Endothelial cell of umbilical vein (primary cell): ENCODE measurements at places on chromosomes 16 and 17. TPM values are rescaled to one million over a fixed set of nuclear protein-coding genes. Genes with fewer than 3 reads are reported as not detected.
A peak's percentile ranks its signal among the peaks of the same experiment; 100 is the strongest.

ANKFN1 gene
- total RNA-seq = not detected in 2 replicates

SPECC1 gene
- 15.0 and 20.4 TPM in 2 replicates for total RNA-seq

ATMIN gene
- 22.4 and 25.3 TPM in 2 replicates for total RNA-seq

C17orf107 gene
- 1.0 and 1.5 TPM in 2 replicates for total RNA-seq

GRCh38 chr17:6420173-6420641 lies 14.7 kb downstream of the AIPL1 start:
- DNase-seq = no peak

CTRB2 gene
- not detected in 2 replicates for total RNA-seq

LITAFD gene
- not detected in 2 replicates for total RNA-seq

GRCh38 chr17:49992933-49993422 lies 2.0 kb downstream of the DLX3 start:
- no peak for DNase-seq

GRCh38 chr17:40354221-40355122 lies 10.1 kb downstream of the GJD3 start:
- DNase-seq = no peak

FZD2 gene
- 4.4 and 5.8 TPM in 2 replicates for total RNA-seq

DNA sequence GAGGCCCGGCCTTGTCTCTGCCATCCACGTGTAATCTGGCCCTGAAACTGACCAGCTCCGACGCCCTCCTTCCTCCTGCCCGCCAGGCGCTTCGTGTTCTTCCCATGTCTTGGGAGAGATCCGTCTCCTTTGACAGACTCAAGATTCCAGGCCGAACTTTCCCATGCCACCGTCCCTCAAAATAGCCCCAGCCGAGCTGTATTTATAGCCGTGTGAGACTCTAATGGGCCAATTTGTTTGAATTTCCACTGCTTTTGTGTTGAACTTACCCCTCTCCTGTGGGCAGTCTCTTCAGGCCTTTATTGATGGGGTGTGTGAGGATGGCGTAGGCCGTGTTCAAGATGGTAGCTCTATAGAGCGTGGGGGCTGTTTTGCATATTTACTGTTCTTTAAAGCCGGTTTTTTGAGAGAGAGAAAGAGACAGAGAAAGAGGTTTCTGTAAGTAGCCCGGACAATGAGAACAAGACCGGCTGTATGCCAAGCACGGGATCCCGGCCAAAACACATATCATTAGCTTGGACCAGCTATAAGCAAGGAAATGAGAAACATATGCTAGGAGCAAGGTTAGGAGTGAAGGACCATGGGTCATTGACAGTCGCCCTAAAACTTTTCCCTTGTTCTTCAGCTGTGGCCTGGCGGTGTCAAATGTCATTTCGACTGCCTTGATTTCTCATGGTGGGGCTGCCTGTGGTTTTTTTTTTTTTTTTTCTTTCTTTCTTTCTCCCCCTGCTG lies 124.5 kb upstream of the ZFHX3 start:
- DNase-seq = peak; percentile 98

PLA2G10 gene
- total RNA-seq = not detected in 2 replicates

DNA sequence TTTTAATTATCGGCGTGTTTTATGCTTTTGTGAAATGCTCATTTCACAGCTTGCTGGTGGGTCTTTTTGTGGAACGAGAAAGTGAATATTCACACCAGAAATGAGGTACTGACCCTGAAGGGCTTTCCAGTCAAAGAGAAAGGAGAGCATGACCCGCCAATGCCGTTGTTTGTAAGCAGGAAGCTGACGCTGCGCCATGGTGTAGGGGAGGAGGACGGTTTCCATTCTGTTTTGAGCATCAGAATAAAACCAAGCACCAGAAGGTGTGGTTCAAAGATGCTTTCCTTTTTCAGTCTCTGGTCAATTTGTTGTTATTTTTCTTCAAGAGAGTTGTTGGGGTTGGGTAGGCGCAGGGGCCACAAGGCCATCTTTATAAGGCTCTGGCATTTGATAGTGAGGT lies 669.3 kb downstream of the WWOX start:
- DNase-seq = no peak

BCAR1 gene
- total RNA-seq = 237 and 267 TPM in 2 replicates

GRCh38 chr17:38565853-38566665 lies 39.7 kb downstream of the SRCIN1 start:
- DNase-seq = no peak

- no peak for DNase-seq
Measured at GRCh38 chr16:89000207-89000959, 23.4 kb upstream of the CBFA2T3 start.

DNA sequence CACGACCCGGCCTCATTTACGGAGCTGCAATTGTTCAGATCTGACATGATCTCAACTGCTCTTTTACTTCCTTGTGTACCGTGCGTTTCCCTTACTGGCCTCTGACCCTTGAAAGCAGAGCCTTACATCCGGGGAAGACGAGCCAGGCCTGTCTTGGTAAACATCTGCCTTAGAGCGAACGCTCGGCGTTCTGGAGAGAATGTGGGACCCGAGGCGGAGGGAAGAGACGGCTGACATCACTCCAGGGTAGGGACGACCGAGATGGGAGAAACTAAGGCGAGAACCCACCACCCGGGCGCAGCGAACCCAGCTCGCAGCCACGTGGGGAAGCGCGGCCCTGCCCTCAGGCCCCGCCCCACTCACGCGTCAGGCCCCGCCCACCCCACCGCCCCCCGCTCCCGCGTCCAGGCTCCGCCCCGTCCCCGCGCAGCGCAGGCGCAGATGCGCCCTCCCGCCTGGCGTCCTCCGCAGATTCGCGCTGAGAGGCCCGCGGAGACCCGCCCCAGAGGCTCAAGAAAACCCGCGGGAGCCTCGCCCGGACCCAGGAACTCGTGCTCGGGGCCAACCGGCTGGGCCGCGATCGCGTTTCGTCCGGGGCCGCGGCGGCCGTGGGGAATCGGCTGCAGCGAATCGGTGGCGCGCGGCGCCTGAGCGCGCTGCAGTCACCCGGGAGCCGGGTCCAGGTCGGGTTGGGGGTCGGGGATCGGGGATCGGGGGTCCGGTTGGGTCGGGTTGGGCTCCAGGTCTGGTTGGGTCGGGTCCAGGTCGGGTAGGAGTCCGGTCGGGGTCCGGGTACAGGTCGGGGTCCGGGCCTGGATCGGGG lies at the start of gene TELO2:
TELO2 (plus strand) TSS at position 438 of the 823 bp plus-strand sequence. CDS start 922 bp downstream, outside the sequence.
- peak; percentile 63 for DNase-seq

DNA sequence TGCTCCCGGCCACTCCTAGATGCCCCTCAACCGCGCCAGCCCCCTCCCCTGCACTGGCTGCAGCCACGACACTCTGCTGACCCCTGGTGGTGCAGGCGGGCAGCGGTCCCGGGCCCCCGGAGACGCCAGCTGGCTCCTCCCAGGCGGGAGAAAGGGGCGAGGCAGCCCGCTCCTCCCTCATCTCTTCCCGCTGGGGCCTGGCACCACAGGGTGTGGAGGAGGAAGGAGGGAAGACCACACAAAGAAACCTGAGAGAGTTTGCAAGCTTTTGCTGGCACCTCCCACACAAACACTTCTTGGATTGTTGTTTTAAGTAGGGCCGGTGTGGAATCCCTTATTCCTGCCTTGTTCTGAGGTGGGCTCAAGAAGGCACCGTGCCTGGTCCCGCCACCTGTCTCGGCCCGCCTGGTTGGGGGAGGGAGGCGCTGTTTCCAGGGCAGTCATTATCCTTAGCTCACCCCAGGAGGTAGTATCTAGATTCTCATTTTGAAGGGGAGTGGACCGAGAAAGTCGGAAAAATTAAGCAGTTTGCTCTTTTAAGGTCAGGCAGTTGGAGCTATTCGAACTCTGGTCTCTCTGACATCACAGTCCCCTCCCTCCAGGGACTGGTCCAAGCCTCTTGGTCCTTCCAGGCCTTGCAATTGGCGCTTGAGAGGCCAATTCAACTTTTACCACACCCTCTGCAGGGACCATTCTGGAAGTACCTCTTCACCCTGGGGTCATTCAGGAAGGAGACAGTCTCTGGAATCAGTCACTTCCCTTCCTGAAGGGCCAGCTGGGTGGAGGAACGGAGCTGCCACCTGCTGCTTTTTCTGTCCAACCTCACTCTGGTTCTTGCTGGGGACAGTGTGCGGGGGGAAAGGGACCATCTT lies 959 bp upstream of the ANKRD13B start:
- DNase-seq = peak; percentile 91

DNA sequence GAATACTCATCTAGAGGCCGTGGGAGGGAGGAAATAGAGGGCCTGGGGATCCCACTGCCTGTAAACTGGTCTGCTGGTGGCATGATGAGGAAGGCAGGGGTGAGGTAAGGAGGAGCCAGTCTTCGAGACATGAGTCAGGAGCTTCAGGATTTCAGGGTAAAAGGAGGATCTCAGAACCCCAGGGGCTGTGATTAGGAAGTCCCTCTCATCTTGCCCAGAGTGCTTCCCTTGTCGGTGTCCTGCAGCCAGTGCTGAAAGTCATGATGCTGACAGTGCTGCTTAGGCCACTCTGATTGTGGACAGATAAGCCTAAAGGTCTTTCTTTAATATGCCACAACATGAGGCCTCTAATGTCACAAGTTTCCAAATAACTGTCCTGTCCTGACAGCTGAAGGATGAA lies 29.6 kb downstream of the COG4 start:
- no peak for DNase-seq

TNFRSF17 gene
- total RNA-seq = not detected in 2 replicates

GRCh38 chr16:14310519-14310991 lies 239.4 kb downstream of the MRTFB start:
- DNase-seq = no peak

- DNase-seq = peak; percentile 98
Measured at GRCh38 chr16:16120382-16121184, 102.7 kb downstream of the ABCC6 start.

QRICH2 gene
- 7.2 and 9.6 TPM in 2 replicates for total RNA-seq

- DNase-seq = no peak
Measured at GRCh38 chr16:88653596-88654362, 2.9 kb upstream of the CYBA start.

DNA sequence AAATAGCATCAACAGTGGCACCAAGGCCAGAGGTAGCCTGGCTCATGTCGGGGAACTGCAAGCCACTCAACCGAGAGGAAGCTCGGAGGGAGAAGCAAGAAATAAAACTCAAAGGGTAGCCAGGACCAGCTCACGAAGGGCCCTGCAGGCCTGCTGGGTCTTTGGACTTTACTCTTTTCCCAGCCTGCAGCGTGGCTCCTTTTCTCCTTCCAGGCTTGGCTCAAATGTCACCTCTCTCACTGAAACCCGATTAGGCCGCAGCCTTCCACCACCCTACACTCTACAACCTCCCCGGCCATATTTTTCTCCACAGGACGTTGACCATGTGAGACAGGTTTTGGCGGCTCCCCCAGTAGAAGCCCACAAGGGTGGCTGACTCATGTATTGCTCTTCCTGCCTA lies 38.1 kb downstream of the CALB2 start:
- DNase-seq = no peak

DNA sequence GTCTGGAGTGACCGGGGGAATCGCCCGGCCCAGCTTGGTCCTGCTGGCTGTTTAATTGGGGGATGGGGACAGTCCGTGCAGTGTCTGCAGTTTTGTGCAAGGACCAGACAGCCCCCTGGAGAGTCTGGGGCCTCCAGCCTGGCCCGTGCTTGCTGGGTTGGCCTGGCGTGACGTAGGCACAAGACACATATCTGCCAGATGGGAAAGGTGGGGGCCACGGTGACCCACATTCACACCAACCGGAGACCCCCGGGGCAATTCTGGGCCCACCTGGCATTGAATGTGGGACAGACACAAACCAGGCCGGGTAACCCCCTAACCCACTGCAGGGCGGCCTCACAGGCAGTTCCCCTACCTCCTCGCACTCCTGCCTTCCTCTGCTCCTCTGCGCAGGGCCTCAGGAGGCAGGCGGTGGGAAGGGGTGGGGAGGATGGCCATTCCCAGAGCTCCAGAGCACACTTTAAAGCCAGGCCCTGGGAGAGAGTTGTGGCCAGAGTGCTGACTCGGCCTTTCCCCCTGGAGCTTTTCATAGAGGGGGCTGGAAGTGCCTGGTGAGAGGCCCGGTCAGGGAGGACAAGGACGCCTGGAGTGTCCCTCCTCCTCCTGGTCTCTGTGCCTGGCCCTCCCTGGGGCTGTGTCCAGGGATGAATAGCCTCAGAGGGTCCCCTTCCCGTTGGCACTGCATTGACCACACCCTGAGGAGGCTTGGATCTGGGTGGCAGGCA lies 1.5 kb downstream of the MRC2 start:
- no peak for DNase-seq

- DNase-seq = no peak
Measured at GRCh38 chr16:4606354-4606753, 8.3 kb downstream of the UBALD1 start.

DNA sequence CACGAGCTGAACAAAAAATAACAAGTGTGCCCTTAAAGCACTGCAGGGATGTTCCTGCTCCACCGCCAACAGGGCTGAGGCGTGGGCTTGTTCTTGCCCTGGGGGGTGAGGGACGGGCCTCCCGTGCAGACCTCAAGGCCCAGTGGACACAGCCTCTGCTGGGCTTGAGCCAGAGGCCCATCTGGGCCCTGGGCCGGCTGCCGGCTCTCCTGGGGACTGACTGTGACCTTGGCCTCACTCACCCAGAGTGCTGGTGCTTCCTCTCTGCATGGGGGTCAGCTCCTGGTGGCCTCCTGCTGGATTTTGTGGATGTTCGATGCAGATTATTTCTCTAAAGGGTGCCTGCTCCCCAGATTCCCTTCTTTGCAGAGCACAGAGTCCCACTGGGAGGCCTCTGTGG lies 54.2 kb upstream of the CDR2 start:
- DNase-seq = no peak

GRCh38 chr16:8199390-8199789 lies 390.9 kb downstream of the TMEM114 start:
- DNase-seq = no peak

GRCh38 chr17:35731239-35731916 lies at the start of gene RASL10B:
Gene RASL10B (plus strand): TSS chr17:35731639. CDS start chr17:35735185, 3,546 bp downstream.
- peak; percentile 28 for DNase-seq

GRCh38 chr17:67015001-67015400 lies 29.4 kb upstream of the CACNG1 start:
- DNase-seq = no peak

DNA sequence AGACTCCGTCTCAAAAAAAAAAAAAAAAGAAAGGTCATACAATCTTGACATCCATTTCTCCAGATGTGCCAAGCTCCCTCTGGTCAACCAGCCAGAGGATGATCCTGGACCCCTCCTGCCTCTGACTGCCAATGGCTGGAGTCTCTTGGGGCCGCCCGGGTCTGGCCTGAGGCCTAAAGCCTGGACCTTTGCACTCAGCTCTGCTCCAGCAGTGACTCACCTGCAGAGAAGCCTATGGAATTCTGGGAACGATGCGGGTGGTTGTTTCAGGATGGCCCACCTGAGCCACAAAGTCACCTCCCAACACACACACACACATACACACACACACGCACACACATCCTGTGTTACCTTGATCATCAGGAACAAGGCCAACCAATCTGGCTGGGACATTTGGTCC lies 64.0 kb upstream of the DNAH17 start:
- no peak for DNase-seq

- peak; percentile 3 for DNase-seq
Measured at GRCh38 chr16:79997257-79997656, 396.7 kb upstream of the MAF start.

HEATR9 gene
- not detected in 2 replicates for total RNA-seq

GRCh38 chr16:29961479-29962343 lies at the start of gene TMEM219:
Gene TMEM219 (plus strand): TSS chr16:29962079. CDS start chr16:29963144, 1,065 bp downstream.
- DNase-seq = peak; percentile 92

GRCh38 chr16:66692341-66692740 lies 4.2 kb downstream of the CMTM4 start:
- no peak for DNase-seq
